ENCODE measurements at places on chromosomes 7 and 10.

- no peak for DNase-seq
Measured at GRCh38 chr7:5543361-5543760, 119.7 kb upstream of the TNRC18 start.

GRCh38 chr7:128829391-128830166 lies 627 bp upstream of the FLNC start:
- DNase-seq = no peak

DNA sequence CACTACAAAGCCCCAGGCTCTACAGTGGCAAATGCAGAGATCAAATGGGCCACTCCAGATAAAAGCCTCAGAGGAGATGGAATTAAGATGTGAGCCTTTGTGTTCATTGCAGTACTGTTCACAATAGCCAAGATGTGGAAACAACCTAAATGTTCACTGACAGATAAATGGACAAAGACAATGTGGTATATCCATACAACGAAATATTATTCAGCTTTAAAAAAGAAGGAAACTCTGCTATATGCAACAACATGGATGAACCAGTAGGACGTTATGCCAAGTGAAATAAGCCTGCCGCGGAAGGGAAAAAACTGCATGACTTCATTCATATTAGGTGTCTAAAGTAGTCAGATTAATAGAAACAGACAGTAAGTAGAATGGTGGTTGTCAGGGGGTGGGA lies 170.5 kb upstream of the TBX20 start:
- DNase-seq = no peak

DNA sequence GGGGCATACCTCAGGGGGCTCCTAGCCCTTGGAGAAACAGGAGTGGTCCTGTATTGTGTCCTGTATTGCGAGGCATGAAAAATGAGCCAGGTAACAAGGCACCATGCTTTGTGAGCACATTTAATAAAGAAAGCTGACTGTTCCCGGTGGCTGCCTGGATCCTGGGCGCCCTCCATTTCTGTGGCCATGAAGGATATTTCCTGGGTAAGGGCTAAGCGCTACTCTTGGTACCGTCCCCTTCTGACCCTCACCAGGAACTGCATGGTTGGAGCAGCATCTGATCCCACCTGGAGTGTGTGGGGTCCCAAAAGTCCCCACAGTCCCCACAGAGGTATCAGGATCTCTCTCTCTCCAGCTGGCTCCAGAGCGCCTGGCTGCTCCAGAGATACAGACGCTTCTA lies 139.5 kb downstream of the MAPK8 start:
- no peak for DNase-seq

DNA sequence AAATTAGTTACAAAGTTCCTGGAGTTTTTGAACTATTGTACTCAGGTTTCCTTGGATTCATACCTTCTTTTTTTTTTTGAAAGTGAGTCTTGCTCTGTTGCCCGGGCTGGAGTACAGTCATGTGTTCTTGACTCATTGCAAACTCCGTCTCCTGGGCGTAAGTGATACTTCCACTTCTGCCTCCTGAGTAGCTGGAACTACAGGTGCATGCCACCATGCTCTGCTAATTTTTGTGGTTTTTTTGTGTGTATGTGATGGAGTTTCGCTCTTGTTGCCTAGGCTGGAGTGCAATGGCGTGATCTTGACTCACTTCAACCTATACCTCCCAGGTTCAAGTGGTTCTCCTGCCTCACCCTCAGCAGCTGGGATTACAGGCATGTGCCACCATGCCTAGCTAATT lies 22.3 kb downstream of the MCM10 start:
- DNase-seq = no peak
